ENCODE measurements at places on chromosomes 12 and 14. TPM values are rescaled to one million over a fixed set of nuclear protein-coding genes. Genes with fewer than 3 reads are reported as not detected.

Gene TESPA1
- total RNA-seq: 0.55 TPM

DNA sequence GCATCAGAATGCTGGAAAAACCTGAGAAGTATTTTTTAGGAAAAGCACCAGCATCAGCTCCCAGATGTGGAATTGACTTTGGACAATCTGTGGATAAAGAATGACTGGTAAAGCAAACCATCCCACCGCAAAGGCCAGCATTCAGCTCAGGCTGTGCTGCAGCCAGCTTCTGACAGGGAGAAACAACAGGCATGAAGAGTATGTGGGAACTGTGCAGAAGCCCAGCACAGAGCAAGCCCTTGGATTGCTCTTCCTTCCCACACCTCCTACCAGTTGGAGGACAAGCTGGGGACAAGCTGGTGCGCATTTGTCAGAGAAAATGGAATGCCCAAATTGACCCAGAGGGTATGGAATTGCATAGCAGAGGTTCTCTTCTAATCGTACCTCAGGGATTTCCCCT lies 228.1 kb downstream of the ANO2 start:
- no peak for DNase-seq

DNA sequence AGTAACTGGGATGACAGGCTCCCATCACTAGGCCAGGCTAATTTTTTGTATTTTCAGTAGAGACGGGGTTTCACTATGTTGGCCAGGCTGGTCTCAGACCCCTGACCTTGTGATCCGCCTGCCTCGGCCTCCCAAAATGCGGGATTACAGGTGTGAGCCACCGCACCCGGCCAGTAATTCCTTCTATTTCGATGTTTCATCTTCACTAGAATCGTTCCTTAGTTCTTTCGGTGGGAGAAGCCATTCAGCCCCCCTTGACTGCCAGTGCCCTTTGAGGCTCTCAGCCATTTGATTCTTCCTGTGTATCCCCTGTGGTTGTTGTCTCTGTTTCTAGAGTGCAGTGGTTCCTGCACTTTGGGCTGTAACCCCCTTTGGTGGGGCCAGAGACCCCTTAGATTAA lies 174.1 kb downstream of the ETV6 start:
- DNase-seq: no peak

DNA sequence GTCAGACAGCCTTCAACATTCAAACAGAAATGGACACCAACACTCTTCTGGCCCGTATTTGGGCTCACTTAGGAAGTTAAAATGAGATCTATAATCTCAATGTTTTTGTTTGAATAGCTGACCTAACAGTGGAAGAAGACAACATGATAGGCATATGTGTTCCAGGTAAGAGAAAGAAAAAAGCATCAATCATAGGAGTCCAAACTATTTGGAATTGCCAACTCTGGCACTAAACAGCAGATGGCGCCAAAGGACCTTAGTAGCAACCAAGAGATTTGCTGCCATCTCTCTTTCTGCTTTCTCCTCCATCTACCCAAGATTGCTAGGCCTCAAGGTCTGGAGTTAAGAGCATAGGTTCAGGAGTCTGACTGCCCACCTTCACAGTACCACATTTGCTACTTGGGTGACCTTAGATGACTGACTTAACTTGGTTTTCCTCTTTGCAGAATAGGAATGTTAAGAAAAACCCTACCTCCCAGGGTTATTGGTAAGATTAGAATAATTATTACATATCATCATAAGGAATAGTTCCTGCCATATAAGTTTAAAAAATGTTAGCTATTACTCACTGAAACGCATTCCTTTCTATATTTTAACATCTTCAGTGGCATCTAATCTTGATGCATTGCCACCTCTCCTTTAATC lies 30.2 kb downstream of the PEX5 start:
- peak; percentile 52 for DNase-seq

- DNase-seq: peak; percentile 23
These were observed 129.5 kb downstream of the KIF26A start for GRCh38 chr14:104267895-104268294.

Gene STYK1
- total RNA-seq: not detected

Gene TMEM52B
- total RNA-seq: not detected

DNA sequence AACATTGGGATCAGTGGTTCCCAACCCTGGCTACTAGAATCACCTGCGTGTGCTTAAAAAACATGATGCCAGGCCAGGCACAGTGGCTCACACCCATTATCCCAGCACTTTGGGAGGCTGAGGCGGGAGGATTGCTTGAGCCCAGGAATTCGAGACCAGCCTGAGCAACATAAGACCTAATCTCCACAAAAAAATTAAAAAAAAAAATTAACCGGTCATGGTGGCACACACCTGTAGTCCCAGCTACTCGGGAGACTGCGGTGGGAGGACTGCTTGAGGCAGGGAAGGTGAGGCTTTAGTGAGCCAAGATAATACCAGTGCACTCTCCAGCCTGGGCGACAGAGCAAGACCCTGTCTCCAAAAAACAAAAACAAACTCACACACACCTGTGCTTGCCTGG lies 2.0 kb downstream of the KCTD10 start:
- no peak for DNase-seq

GRCh38 chr14:68939893-68940613 lies 39.0 kb downstream of the ACTN1 start:
- DNase-seq: peak; percentile 81

GRCh38 chr14:69664865-69665526 lies 53.6 kb downstream of the SUSD6 start:
- peak; percentile 56 for DNase-seq

Gene LRIG3
- total RNA-seq: 4.3 TPM

DNA sequence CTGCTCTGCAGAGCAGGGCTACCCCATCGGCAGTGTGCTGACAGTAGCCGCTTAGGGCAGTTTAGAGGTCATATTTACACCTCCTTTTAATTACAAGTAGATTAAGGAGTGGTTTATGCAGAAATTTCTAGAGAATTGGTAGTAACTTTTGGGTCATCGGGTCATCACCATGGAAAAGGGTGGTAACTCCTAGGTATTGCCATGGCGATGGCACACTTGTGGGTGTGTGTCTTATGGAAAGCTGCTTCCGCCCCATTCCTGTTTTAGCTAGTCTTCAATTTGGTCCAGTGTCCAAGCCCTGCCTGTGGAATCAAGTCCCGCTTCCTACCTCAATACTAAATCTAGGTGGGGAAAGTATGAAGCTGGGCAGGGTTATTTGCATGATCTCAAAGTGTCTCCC lies 29.5 kb upstream of the ZNF740 start:
- DNase-seq: no peak

GRCh38 chr12:77232045-77232444 lies 166.7 kb upstream of the E2F7 start:
- no peak for DNase-seq

DNA sequence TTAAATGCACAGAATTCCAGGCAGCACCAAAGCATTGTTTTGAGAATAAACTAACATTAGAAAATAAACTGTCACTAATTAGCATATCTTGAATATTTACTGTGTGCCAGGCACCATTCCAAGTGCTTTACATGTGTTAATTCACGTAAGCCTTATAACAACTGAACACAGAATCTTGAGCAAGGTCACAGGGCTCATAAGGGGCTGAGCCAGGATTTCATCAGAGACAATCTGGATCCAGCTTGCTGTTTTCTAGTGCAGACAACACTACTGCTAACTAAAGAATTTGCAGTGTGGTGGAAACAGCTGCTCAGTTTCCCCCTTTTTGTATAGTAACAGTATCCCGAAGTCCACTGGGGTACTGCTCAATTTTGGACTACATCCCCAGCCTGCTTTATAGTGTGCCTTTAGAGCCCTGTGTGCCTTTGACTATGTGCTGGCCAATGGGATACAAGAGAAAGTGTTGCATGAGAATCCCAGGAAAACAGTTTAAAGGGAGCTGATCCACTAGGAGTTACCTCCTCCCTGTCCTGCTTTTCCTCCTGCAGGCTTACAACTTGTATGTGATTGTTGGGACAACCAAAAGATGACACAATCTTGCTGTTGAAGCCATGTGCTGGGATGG lies 36.0 kb upstream of the RMST start:
- DNase-seq: no peak

Gene HEBP1
- 68.3 TPM for total RNA-seq

- no peak for DNase-seq
These were observed 131.2 kb upstream of the FOXG1 start for GRCh38 chr14:28635387-28635786.

- no peak for DNase-seq
These were observed 168.1 kb downstream of the SLC38A4 start for GRCh38 chr12:46657453-46658411.

GRCh38 chr14:32078858-32079216 lies 1.7 kb downstream of the ARHGAP5 start:
- no peak for DNase-seq

- DNase-seq: peak; percentile 55
These were observed 900 bp upstream of the DPF3 start for GRCh38 chr14:72894623-72895378.

DNA sequence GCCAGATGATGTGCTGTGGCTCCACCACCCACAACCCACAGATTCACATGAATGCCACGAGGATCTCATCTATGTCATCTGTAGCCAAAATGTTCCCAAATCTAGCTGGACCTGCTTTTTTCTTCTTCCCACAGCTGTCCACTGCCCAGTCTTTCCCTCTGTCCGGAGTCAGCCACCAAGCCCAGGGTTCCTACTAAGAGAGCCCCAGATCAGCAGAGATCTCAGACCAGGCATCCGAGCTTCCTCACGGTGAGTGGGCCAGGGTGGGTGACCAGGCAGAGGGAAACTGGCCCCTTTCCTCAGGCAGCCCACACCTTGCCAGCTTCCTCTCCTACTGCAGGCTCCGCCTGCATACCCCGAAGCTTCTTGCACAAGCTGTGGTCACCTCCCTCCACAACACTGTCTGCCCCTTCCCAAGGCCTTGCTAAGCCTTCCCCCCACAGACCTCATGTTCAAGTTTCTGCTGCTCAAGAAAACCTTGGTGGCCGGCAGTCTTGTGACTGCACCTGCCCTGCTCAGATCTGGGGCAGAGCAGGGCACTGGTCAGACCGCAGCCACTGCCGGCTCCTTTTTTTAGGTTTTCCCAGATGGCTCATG lies 81.4 kb downstream of the ACTN1 start:
- DNase-seq: no peak

Gene B3GNT4
- total RNA-seq: not detected

Data from left ventricle myocardium superior (tissue), 1 donor.